Stimulated activated CD4-positive, alpha-beta T cell treated with anti-CD3 and anti-CD28 coated beads, Interleukin-15, amount 100 ng/mL, for 1 hour (primary cell): ENCODE measurements at places on chromosomes 1 and 21.

DNA sequence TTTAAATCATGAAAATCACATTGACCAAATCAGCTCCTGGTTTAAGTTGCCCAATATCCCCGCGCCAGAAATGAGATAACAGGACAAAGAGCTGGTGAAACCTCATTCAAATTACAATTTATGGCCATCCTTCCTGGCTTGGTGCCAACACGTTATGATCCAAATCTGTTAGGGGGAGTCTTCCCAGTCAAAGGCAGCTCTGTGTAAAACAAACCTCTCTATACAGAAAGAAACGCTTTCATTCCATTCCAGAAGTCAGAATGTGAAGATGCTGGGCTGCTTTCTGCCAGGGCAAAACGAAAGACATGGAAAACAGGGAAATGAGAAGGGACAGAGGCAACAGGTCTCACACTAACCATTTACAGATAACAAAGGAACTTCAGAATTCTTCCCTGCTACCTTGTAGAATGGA is 53.5 kb upstream of the TIAM1 start:
- DNase-seq = no peak

DNA sequence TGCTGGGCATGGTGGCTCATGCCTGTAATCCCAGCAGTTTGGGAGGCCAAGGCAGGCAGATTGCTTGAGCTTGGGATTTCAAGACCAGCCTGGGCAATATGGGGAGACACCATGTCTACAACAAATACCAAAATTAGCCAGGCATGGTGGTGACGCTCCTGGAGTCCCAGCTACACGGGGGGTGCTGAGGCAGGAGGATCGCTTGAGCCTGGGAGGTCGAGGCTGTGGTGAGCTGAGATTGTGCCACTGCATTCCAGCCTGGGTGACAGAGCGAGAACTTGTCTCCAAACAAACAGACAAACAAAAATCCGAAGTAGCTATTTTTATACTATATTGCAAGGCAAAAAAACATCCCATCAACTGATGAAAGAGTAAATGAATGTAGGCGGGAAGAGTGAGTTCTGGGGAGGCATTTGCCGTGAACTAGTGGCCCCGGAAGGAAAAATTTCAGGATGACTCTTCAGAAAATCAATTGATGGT is 40.6 kb downstream of the NCMAP start:
- no peak for DNase-seq

- DNase-seq = no peak
Measured at GRCh38 chr1:59317780-59318179, 20.9 kb downstream of the FGGY start.

- DNase-seq = no peak
Measured at GRCh38 chr1:70843452-70843851, 204.2 kb downstream of the PTGER3 start.

- no peak for DNase-seq
Measured at GRCh38 chr1:118321840-118322239, 136.8 kb upstream of the SPAG17 start.

- DNase-seq = no peak
Measured at GRCh38 chr1:95028954-95029353, 43.8 kb downstream of the ALG14 start.

- no peak for DNase-seq
Measured at GRCh38 chr1:88324899-88325298, 359.2 kb upstream of the PKN2 start.

DNA sequence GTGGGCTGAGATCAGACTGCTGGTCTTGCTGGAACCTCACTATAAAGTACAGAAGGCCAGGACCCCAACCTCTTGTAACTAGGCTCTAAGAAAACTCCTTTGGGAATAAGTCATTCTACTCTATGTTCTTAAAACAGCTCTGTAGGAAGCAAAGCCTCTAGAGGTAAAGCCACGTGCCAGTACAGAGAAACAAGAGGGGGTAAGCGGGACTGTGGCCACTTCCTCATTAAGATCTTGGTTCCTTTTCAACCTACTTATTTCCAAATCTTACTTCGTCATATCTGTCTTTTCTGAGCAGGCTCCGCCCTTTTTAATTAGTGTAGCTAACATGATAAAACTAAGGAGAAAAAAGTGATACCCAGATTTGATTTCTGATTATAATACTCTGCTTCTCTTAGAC is 3.8 kb downstream of the NCSTN start:
- no peak for DNase-seq

DNA sequence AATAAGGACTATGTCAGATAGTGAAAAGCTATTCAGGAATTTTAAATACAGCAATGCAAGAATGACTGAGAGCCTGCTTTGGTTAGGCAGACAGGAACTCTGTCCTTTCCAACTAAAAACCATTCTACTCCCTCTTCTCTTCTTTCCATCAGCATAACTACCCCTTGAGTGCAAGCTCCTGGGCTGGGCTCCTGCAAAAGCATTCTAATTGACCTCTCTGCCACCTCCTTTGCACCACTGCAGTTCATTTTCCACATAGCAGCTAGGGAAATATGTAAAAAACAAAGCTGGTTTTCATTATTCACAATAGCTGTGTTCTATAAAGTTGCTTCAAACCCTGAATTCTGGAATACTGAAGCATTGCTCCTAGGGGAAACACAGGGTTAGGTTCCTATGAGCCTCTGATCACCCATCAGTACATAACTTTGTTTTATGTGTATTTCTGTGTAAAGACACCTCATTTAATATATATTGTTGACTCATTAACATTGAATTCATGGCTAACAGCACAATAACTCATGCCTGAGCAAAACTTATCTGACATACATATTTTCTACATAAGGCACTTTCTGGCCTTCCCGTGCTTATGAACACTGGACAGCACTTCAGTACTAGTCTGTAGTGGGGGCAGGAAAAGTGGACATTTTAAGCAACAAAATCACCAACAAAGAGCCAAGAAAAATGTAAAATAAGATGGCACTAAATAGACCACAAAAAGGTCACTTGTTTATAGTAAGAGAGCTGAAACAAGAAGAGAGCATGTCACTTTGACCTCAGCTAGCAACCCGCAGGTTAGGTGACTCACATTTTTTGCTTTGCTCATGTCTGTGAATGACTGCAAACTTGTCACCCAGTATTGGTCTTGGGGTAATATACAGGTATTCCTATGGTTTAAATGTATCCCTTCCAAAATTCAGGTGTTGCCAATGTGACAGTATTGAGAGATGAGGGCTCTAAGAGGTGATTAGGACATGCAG is 57.9 kb upstream of the IRF2BP2 start:
- no peak for DNase-seq

- no peak for DNase-seq
Measured at GRCh38 chr1:56032096-56032676, 547.2 kb downstream of the PLPP3 start.

DNA sequence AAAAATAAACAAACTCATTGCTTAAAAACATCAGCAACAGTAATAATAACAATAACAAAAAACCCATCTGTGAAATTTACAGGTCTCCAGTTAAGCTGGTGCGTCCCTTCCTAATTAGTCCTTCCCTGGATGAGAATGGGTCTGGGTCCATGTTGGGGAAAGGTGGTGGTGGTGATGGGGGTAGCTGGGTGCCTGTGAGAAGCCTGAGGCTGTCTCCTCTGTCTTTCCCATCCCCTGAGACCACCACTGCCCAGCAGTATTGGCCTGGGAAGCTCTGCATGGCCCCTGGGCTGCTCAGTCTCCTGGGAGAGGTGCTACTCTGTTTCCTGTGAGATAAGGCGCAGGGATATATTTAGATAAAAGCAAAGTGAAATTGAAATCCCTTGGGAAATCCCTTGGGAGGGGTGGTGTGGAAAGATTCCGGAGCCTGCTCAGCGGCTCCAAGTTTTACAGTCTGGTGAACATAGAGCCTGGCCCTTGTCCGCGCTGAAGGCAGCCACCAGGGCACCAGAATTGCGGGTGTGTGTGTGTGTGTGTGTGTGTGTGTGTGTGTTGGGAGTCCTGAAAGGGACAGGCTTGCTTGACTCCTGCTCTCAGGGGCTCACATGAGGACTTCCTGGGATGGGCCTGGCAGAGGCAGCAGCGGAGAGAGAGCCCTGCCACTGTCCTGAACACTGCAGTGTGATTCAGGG is 150.2 kb downstream of the FOXD2 start:
- no peak for DNase-seq

DNA sequence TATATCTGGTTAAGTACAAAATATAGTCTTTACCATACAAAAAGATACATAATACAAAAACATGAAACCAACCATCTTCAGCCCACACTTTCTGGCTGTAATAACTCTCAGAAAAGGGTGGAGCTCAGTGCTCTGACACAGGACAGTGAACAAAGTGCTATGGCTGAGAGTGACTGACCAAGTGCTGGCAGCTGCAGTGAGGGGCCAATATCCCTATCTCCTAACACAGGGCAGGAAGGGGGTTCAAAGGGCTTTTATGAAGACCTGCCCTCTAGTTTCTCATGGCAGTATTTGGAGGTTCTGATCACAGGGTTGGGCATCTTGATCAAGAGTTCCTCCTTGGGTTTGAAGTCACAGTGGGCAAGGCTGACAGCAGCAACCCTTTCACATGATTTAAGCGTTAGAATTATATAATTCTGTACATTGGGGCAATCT is 3.9 kb downstream of the TXNIP start:
- no peak for DNase-seq

- DNase-seq = no peak
Measured at GRCh38 chr1:43452789-43453441, 816 bp downstream of the HYI start.

- no peak for DNase-seq
Measured at GRCh38 chr1:83872515-83872914, 126.4 kb downstream of the TTLL7 start.

DNA sequence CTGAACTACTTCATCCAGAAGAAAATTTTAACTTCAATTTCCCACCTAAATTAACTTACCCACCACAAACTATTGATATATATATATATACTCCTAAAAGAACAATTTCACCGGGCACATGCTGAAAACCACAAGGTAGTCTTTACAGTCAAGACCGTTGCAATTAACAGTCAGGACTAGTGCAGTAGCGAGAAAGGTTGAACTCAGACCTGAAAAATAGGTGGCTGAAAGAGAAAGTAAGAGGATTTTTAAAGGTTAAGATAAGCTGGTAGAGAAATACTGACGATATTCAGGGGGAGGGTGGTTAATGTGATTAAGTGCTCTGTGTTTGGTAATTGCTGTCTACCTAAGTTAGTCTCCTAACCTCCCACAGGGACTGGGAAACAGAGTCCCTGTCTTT is 1153.5 kb upstream of the TMPRSS15 start:
- no peak for DNase-seq

- no peak for DNase-seq
Measured at GRCh38 chr1:184836934-184837895, 82.6 kb upstream of the EDEM3 start.

- DNase-seq = no peak
Measured at GRCh38 chr21:45935628-45936027, 45.9 kb upstream of the COL6A1 start.

GRCh38 chr1:112955773-112956543 is at the start of gene SLC16A1:
Gene SLC16A1, minus strand, starts transcription at chr1:112956196. Its CDS starts 26,888 bp downstream, at chr1:112929308.
- DNase-seq = peak; percentile 89

DNA sequence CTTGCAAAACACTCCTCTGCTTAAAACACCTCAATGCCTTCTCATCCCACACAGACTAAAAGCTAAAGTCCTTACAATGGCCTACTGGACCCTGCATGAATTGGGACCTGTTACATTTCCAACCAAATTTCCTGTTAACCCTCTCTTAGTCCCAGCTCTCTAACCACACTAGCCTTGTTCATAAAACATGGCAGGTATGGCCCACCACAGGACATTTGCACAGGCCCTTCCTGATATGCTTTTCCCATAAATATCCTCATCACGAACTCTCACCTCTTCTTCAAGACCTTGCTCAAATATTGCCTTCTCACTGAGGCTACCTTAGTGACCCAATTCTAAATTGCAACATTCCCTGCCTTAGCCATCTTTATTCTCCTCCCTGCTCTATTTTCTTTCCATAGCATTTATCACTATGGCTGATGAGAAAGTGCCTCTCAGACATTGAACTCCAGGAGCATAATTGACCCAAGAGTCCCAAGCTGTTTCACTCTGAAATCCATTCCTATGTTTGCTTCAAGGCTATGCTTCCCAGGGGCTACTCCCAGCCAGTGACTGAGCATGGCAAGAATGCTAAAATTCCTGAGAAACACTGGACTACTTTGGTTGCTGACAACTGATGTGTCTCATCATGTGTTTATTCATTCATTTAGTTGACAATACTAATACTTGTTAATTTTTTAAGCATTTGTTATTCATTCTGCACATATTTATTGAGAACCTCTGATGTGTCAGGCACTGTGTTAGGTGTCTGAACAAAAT is 2.7 kb upstream of the PALMD start:
- no peak for DNase-seq

DNA sequence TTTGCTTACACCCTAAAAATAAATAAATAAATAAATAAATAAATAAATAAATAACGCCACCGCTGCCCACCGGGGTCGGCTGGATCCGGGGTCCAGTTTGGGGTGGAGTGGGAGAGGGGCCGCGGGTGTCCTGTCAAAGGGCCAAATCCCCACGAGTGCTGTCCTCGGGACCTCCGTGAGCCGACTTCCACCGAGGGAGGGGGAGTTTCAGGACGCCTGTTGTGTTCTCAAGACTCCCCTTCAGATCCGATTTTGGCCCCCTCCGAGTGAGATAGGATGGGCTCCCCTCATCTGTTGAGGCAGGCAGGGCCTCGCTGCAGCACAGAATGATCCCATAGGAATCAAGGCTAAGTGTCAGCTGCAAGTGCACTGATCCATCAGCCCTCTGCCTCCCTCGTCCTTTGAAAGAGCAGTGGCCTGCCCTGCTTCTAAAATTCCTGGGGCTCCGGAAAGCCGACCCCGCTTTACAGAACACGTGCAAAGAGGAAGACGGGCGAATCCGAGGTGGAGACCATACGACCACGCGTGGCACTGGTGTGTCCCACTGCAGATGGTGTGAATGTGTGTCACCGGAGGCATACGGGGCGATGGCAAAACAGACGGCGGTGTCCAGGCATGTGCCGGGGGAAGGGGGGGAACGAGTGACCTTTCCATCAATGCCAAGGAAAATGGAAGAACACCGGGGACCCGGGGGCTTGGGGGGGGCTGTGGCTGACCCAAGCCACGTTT is 3880.5 kb downstream of the SRGAP2C start:
- DNase-seq = no peak

- DNase-seq = no peak
Measured at GRCh38 chr1:175851749-175852148, 108.4 kb upstream of the TNR start.

DNA sequence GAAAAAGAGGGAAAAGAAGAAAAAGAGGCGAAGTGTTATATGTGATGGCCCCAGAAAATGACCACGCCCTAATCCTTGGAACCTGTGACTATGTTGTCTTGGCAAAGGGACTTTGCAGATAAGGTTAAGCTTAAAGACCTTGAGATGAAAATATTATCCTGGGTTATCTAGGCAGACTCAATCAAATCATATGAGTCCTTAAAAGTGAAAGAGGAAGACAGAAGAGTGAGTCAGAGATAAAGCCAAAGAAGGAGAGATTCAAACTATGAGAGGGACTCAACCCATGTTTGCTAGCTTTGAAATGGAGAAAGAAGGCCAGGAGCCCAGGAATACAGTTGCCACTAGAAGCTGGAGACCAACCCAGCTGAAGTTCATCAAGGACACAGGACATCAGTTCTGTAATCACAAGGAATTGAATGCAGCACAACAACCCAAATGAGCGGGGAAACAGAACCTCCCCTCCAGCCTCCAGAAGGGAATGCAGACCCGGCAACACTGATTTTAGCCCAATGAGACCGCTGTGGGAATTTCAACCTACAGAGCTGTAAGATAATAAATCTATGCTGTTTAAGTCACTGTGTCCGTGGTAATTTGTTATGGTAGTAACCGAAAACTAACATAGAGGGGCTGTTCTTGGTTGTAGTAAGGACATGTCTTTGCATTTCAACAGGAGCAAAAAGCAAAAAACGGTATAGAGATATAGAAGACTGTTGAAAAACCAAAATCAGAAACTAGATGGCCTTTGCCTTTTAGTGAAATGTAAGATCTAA is 4.2 kb upstream of the RGS8 start:
- DNase-seq = no peak
